ENCODE measurements at places on chromosomes 5 and 9.

DNA sequence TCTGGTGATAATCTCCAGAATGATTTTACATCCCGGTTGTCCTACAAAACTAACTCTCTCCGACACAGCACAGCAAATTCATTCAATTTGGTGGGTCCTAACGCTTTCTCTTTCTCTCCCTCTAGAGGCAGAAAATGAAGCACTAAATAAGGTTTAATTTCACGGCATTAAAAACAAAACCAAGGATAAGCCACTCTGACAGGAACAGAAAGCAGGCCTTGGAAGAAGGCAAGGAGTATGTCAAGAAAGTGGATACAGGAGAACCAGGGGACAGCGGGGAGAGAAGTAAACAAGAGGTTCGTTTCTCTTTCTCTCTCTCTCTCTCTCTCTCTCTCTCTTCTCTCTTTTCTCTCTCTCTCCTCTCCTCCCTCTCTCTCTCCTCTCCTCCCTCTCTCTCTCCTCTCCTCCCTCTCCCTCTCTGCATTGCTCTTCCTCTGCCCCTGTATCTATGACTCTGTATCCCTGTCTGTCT lies 49.8 kb downstream of the EBF1 start:
- no peak for DNase-seq

- peak; percentile 70 for DNase-seq
Measured at GRCh38 chr9:127388037-127388855, 8.7 kb upstream of the SLC2A8 start.

DNA sequence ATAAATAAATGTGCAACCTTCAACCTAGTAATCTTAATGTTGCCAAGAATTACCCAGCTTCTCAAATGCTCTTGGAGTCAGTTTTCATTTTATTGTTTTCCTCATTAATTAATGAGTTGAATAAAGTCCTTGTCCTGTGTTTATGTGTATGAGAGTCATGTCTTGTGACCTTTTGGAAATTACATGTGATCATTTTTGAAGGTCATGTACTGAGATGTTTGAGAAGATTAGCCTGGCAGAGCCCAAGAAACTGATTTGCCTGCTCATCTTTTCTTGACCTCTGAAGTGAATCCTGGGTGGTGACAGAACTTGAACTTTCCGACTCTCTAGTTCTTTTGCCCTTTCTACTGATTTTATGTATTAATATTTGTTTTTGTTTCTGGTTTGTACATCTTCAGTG lies 15.4 kb downstream of the ANKRA2 start:
- DNase-seq, result no peak

DNA sequence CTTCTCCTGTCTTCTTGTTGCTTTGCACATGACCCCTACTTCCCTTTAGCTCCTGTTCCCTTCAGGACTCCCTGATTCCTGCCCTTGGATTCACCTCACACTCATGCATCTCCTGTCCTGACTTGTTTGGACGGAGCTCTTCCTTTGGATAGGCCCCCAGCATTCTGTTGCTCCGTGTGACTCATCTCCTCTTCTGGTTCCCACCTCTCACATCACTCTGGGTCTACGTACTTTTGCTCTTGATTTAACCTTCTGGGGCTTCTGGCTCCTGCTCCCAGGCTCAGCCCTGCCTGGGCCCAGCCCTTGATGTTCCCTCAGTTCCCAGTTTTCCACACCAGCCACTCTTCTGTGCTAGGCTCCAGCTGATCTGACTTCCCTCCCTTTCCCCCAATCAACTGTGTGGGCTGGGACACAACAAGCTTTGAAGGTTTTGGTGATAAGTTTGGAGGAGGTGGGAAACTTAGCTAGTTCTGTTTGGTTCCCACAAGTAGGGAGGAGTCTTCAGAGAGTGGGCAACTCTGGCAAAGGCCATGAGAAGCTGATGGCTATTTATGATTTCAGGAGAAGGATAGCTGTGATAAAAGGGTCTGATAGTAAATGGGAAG lies 331.5 kb downstream of the ARHGEF28 start:
- DNase-seq, result no peak

DNA sequence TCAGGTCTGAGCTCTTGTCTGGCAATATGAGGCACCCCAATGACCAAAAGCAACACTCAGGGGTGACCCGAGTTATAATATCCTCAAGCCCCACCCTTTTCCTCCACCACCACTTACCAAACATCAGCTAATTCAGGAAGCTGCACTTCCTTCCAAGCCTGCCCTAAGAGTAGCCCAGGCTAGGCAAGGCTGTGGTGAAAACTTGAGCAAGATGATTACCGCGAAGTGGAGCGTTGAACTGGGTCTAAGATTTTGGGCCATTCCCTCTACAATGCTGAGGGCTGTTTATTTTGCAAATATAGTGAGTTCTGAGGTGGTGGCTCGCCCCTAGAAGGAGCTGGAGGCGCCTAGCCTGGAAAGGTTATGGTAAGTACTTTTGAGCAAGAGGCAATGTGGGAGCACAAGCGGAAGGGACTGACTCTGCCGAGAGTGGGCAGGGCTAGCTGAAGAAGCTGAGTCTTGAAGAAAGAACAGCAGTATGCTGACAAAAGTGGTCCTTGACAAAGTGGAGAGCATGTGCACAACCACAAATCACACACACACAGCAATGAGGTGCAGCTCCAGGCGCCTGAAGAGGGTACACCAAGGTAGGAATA lies at the start of gene HK3:
HK3 (minus strand) TSS at position 51 of the 596 bp plus-strand sequence. CDS start 3,187 bp downstream, outside the sequence.
- DNase-seq, result no peak

- DNase-seq, result no peak
Measured at GRCh38 chr9:93523518-93524144, 52.8 kb upstream of the PHF2 start.

GRCh38 chr5:96373381-96373733 lies 59.7 kb downstream of the PCSK1 start:
- no peak for DNase-seq

- DNase-seq, result no peak
Measured at GRCh38 chr5:113450462-113450861, 15.7 kb upstream of the TSSK1B start.

- no peak for DNase-seq
Measured at GRCh38 chr5:33769196-33769595, 122.6 kb downstream of the ADAMTS12 start.

GRCh38 chr5:112006721-112007120 lies 249.7 kb upstream of the NREP start:
- DNase-seq, result no peak

DNA sequence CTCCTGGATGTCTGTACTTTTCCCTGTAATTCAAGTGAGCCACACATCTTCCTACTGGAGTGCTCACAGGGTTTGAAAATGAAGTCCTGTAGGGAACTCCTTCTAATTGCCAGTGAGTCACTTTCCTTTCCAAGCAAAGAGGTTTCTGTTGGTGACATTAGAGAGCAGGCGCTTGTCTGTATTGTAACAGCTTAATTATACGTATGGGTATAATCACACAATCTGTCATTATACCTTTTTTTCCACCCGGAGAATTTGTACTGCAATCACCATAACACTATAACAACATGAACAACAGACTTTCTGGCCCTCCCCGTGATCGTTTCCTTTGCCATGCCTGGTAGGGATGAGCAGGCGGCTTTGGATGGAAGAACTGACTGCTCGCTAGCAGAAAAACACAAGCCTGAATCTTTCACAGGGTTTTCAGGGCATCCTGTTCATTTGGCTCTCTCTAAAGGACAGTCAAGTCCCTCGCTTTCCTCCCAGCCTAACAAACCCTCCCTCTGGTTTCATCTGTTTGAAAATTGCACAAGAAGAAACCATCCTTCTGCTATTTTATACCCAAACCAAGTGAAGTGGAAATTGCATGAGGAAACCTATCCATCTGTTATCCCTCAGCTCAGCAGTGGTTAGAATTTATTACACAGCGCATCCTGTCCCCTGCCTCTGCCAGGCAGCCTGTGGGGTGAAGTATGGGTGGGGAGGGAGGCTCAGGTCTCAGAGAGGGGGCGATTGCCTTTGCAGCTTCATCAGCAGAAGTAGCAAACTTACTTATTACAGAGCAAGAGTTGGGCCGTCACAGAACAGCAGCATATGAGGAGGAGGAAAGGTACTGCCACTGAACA lies 307.0 kb upstream of the TLE4 start:
- no peak for DNase-seq

GRCh38 chr5:102762562-102763227 lies 7.6 kb downstream of the PAM start:
- DNase-seq, result no peak

- DNase-seq, result no peak
Measured at GRCh38 chr9:76101947-76102346, 211.5 kb downstream of the PCSK5 start.

DNA sequence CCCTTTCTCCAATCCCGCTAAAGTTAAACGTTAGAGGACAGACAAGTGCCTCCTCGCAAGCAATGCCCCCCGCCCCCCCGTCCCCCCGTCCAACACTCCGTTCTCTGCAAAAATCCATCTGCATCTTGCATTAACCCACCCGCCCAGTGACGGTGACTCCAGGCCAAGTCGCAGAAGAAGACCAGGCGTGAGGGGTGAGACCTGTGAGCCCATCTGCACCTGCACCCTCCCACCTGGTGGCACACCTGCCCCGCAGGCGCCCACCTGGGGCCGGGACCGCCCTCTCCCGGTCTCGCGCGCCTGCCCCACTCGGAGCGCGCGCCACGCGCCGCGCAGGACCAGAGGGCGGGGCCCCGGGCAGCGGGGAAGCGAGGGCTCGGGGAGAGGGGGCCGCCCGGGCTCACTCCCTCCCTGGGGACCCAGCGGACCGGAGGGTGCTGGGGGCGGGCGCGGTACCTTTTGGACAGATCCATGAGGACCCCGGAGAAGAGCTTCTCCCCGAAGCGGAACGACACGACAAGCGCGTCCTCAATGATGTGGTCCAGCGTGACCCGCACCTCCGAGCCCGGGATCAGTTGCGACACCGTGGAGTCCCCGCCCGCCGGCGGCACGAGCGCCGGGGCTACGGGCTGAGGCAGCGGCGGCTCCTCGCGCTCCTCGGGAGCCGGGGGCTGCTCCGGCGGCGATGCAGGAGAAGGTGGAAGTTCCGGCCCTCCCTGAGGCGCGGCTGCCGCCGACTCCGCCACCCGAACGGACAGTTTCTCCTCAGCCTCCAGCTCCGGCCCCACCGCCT lies 705 bp downstream of the PWWP2A start:
- no peak for DNase-seq

DNA sequence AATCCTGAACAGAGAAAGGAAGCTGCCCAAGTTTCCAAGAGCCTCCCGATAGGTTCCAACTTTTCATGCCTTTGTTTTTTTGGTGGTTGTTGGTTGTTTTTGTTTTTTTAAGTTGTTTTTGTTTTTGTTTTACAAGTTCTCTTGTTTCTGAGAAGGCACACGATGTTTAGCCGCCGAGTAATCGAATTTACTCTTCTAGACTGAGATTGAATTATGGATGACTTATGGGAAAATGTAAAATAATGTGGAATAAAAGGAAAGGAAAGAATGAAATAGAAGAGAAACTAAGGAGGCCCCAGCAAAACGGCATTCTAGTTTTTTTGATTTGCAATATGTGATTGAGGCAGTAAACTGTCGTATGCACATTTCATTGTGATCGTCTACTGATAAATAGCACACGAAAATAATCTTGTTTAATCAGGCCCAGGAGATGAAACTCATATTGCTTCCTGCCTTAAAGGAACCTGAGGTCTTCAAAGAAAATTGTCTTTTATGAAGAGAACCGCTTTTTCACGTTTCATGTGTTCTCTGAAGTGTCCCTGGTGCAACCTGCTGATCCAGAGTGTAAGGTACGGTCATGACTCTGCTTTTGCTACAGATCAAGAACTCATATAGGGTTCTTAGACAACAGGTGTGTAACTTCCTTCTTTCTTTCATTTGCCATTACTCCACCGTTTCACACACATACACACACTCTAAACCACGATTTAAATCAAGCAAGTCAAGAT lies 1.3 kb upstream of the GNAQ start:
- DNase-seq, result no peak

DNA sequence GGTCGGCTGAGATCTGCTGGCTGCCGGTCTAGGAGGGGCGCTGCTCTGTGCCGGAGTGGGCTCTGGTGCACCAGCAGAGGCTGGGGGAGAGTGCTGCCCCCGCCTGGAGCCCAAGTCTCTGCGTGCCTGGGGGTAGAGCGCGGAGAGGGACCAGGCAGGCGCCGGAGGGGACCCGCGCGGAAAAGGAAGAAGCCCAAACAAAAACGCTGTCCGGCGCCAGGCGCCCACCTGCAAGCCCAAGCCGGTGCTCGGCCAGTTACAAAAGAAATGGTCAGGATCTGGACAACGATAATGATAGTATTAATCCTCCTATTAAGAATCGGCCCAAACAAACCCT lies 571 bp upstream of the S1PR3 start:
- no peak for DNase-seq

DNA sequence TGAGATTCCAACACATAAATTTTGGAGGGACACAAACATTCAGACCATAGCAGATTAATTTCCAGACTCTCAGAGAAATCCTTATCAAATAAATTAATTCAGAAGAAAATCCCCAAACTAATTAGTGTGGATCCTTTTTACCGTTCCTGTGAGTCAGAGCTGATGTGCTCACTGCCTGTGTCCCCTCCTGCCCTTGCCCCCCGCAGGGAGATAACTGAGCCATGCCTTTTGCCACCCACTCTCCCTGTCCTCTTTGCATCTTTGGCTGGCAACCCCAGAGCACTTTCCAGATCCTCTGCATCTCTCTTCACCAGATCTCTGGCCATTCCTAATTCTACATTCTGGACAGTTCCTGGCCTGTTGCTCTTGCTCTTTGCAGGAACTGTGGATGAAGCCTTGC lies 135.4 kb upstream of the MAP1B start:
- DNase-seq, result no peak

DNA sequence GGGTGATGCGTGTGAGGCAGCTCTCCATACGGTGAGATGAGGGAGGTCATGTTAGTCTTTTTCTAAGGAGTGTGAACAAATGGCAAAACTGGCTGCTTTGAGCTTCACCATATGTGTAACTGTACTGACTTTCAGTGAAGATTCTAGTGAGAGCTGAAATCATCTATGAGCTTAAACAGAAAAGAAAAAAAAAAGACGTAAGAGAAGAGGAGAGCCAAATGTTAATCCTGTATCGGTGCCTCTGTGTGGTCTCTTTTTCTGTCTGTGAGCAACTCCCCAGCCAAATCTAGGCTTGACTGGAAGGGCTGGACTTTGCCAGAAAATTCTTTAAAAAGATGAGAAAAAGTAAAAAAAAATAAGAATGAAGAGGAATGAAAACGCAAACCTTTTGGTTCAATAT lies 209.7 kb upstream of the TUT7 start:
- no peak for DNase-seq

DNA sequence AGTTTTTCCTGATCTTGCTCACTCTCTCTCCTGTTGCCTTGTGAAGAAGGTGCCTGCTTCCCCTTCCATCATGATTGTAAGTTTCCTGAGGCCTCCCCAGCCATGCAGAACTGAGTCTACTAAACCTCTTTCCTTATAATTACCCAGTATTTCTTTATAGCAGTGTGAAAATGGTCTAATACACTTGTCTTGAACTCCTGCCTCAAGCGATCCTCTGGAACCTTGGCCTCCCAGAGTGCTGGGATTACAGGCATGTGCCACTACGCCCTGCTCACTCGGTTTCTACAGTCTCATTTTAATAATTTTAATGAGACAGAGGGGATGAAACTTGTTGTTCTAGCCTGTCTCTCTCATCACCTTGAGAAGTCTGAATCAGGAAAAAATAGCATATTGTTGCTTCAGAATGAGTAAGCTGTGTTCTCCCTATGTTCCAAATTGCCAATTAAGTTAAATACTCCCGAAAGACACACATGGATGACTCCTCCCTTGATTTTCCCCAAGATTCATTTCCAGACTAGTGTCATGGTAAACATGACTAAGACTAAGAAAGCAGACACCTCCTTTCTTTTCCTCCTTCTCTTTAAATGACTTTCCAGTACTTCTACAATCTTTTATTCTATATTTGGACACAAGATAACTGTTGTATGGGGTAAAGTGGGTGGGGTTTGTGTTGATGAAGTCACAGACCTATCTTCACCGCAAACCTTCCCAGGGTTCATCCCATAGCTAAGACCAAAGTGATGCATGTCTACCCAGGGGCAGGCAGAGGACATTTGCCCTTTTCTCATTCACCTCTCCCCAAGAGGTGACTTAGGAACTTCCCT lies 7.8 kb upstream of the DNAJC18 start:
- no peak for DNase-seq
